ENCODE measurements at places on chromosomes 7 and 10. TPM values are rescaled to one million over a fixed set of nuclear protein-coding genes. Genes with fewer than 3 reads are reported as not detected.

Gene ATRNL1
- total RNA-seq = not detected

DNA sequence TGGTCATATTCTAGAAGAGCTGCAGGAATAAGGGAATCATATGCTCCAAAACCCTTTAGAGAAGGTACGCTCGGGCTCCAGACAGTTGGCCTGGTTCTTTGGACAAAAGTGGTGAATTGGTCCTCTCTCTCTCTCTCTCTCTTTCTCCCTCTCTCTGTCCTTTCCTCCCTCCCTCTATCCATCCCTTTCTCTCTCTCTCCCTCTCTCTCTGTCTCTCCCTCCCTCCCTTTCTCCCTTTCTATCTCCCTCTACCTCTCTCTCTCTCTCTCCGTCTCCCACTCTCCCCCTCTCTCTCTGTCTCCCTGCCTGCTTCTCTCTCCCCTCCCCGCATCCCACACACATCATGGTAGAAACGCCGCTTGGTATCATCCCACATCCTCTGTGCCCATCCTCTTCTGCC, 19.8 kb upstream of the PFKP start:
- DNase-seq = no peak

Gene HKDC1
- total RNA-seq = 0.80 TPM

GRCh38 chr10:46296641-46297141, 9.9 kb downstream of the ANTXRL start:
- no peak for DNase-seq

Gene CLDN12
- total RNA-seq = 5.4 TPM

- no peak for DNase-seq
These were observed 129.8 kb downstream of the BUB3 start for GRCh38 chr10:123284022-123284421.

DNA sequence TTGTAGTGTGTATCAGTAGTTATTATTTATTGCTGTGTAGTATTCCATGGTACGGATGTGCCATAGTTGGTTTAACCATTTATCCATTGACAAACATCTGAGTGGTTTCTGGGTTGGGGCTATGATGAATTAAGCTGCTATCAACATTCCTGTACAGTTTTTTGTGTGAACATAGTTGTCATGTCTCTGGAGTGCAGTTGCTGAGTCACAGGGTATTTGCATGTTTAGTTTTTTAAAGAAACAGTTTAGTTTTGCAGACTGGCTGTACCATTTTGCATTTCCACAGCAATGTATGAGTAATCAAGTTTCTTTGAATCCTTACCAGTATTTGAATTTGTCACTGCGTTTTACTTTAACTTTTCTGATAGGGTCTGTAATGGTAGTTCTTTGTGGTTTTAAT, 516.7 kb upstream of the CELF2 start:
- no peak for DNase-seq

Gene SND1
- total RNA-seq = 193 TPM

Gene TEX47
- not detected for total RNA-seq

Gene PAX4
- not detected for total RNA-seq

Measured in activated CD4-positive, alpha-beta T cell treated with anti-CD3 and anti-CD28 coated beads for 36 hours (primary cell).